ENCODE measurements at places on chromosomes 7 and 10.

DNA sequence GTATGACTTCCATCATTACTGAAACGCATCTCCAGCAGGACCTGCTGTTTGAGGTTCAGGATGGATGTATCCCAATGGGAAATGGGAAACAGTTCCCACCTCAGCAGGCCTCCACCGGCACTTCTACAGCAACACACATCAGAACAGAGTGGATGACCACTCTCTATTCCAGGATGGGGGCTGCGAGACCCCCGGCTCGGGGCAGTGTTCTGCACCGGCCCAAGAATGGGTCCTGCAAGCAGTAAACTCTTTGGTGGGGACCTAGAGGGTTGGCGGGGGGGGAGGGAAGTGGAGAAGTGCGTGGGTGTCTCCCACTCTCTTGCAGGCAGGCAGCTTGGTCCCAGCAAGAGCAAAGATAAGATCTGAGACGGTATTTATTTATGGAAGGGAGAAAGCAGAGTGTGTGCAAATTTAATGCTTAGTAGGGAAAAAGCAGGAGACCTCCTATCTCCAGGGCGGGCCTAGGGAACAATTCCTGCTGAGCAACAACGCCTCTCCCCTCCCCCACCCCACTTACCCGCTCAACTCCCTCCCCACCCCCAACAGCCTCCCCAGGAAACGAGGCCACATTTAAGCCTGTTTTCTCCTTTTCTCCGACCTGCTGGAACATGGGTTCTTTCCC lies 4.0 kb downstream of the SFMBT2 start:
- DNase-seq = no peak

DNA sequence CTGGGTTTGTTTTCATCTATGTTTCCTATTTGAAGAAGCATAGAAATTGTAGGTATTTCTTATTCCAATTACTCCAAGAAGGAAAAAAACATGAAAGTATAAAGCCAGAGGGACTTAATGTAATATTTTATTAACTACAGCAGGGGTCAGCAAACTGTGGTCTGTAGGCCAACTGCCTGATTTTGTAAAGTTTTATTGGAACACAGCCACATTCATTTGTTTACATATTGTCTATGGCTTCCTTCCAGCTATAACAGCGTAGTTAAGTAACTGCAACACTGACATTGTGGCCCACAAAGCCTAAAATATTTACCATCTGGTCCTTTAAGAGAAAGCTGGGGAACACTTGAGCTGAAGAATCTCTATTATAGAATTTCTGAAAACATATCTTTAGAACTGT lies 306.2 kb downstream of the BICC1 start:
- no peak for DNase-seq

DNA sequence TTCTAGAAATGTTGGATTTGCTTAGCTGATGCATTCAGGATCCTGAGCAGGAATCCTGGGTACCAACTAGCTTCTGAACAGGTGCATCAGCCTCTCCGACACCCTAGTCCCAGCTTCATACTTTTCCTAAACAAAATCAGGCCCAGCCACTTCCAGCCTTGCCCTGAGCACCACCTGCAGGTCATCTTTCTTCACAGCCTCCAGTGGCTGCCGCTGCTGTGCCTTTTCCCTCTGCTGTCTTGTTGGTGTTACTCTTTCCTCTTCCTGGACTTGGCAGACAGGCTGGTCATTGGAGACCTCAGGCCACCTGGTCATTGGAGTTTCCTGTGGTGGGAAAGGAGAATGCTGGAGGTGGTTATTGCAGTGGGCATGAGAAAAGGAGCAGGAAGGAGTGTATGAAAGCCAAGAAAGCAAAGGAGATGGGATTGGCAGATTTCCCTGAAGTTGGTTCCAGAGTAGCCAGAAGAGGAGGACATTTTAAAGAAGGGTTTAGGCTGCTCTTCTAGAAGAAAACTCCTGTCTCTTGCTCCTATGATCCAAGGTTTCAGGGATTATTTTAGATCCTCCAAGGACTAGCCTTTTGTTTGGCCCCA lies 48.2 kb upstream of the NFKB2 start:
- no peak for DNase-seq

GRCh38 chr10:116918583-116918982 lies 69.3 kb downstream of the ENO4 start:
- DNase-seq = no peak

- no peak for DNase-seq
Measured at GRCh38 chr10:5506751-5507648, 7.6 kb upstream of the CALML5 start.

- DNase-seq = no peak
Measured at GRCh38 chr10:3774814-3775695, 10.0 kb downstream of the KLF6 start.

GRCh38 chr7:39069896-39070881 lies 92.5 kb downstream of the POU6F2 start:
- no peak for DNase-seq

DNA sequence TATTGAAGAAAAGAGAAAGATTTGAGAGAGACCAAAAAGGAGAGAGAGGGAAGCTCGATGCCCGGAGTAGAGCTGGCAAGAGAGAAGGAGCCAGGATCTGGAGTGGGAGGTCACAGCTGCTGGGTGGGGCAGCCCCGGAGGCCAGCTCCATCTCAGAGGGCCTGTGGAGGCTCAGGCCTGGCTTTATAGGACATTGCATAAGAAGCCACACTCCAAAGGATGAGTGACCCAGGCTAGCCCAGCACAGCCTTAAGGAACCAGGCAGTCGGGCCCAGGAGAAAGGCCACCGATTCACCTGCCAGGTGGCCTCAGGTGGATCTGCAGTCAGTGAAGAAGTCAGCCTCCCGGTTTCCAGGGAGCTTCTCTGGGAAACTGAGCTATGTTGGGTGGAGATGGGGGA lies 676 bp downstream of the PLAC9 start:
- DNase-seq = no peak

- DNase-seq = no peak
Measured at GRCh38 chr10:2791774-2792443, 275.4 kb upstream of the PFKP start.

GRCh38 chr10:83332690-83333089 lies 806.6 kb upstream of the GHITM start:
- no peak for DNase-seq

GRCh38 chr7:119724041-119724792 lies 548.8 kb upstream of the KCND2 start:
- DNase-seq = no peak

DNA sequence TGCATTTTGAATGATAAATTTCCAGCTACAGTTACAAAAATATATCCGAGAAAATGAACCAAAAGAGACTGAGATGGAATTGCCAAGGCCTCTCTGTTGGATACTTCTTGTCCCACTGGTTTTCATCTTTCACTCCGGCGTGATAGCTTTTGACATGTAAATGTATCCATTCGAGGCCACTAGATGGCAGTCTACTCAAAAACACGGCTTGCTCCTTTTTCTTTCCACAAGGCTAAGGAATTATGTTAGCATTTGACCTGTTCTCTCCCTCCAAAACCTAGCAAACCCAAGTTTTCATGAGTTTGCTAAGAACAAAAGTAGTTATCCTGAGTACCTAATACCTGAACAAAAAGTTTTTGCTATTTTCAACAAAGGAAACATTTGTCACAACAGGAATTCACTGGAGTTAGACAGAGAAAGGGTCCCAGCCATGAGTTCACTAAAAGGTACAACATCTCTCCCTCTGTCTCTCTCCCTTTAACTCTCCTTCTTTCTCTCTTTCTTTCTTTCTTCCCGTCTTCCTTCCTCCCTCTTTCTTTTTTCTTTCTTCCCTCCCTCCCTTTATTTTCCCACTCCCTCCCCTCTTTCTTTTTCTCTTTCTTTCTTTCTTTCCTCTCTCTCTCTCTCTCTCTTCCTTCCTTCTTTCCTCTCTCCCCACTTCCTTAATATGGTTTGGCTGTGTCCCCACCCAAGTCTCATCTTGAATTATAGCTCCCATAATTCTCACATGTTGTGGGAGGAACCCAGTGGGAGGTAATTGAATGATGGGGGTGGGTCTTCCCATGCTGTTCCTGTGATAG lies 207.9 kb upstream of the MYO3A start:
- no peak for DNase-seq

GRCh38 chr7:11751315-11751714 lies 80.7 kb downstream of the THSD7A start:
- DNase-seq = no peak

GRCh38 chr10:70602665-70603448 lies at the start of gene PRF1:
PRF1 (minus strand) TSS chr10:70602741; CDS start chr10:70600902, 1,839 bp downstream.
- DNase-seq = no peak

DNA sequence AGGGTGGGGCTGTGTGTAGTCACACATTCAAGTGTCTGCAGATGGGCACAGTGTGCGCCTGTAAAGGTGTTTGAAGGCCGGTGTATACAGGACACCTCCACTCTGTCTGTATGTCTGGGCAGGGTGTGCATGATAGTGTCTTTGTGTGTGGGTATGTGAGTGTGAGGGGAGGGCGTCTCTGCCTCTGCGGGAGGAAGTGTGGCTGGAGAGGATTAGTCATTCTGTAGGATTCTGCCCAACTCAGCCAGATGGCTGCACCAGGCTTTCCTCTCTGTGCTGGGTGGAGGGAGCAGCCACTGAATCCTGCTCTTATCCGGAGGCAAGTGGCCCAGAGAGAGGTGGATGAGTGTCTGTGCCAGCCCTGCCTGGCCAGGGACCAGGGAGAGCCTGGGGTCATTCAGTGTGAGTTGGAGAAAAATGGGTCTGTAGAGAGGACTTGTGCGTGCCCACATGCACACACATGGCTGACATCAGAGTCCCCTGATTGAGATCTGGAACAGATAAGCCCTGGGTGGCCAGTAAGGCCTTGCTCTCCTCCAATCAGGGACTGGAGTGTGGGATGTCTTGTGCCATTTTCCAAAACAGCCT lies 1.7 kb downstream of the SFXN3 start:
- DNase-seq = no peak

GRCh38 chr10:28155726-28156125 lies 147.1 kb downstream of the MPP7 start:
- no peak for DNase-seq

Measured in tibial nerve (tissue), 4 donors.